Stimulated activated CD8-positive, alpha-beta memory T cell treated with anti-CD3 and anti-CD28 coated beads, Interleukin-15, amount 100 ng/mL, for 24 hours (primary cell): ENCODE measurements at places on chromosomes 13 and 19.

DNA sequence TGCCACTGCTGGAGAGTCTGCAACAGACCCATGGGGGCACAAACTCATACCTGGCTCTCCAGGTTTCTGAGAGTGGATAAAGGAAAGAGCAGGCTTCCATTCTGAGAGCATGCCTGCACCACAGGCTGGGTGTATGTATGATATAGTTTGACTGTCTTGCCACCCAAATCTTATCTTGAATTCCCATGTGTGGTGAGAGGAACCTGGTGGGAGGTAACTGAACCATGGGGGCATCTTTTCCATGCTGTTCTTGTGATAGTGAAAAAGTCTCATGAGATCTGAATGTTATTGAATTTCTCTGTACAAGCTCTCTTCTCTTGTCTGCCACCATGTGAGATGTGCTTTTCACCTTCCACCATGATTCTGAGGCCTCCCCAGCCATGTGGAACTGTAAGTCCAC is 50.2 kb downstream of the ERICH6B start:
- DNase-seq, result no peak

GRCh38 chr19:1718420-1719291 is 34.6 kb upstream of the ONECUT3 start:
- DNase-seq, result no peak

GRCh38 chr19:56079609-56080008 is 41.5 kb downstream of the ZNF787 start:
- DNase-seq, result no peak

DNA sequence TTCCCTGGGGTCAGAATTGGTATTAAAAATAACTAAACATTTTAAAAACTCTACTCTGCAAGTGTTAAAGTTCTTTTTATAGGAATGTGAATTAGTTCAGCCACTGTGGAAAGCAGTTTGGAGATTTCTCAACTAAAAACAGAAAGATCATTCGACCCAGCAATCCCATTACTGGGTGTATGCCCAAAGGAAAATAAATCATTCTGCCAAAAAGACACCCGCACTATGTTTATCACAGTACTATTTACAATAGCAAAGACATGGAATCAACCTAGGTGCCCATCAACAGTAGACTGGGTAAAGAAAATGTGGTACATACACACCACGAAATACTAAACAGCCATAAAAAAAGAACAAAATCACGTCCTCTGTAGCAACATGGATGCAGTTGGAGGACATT is 657 bp upstream of the THSD1 start:
- no peak for DNase-seq

DNA sequence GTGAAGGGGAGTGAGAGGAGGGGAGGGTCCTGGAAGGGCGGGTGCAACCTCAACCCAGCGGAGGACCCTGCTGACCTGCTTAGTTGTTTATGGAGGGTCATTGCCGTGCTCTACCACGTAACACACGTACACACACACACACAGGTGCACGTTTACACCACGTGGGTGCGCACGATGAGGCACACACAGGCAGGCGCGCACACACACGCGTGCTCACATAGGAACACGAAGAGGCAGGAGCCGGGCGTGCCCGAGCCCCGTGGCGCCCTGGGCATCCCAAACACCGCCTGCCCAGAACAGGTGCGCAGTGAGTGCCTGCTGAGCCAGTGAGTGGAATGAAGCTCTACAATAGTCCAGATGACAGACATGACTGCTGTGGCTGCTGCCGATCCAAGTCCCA is 11.2 kb upstream of the MADCAM1 start:
- DNase-seq, result no peak

DNA sequence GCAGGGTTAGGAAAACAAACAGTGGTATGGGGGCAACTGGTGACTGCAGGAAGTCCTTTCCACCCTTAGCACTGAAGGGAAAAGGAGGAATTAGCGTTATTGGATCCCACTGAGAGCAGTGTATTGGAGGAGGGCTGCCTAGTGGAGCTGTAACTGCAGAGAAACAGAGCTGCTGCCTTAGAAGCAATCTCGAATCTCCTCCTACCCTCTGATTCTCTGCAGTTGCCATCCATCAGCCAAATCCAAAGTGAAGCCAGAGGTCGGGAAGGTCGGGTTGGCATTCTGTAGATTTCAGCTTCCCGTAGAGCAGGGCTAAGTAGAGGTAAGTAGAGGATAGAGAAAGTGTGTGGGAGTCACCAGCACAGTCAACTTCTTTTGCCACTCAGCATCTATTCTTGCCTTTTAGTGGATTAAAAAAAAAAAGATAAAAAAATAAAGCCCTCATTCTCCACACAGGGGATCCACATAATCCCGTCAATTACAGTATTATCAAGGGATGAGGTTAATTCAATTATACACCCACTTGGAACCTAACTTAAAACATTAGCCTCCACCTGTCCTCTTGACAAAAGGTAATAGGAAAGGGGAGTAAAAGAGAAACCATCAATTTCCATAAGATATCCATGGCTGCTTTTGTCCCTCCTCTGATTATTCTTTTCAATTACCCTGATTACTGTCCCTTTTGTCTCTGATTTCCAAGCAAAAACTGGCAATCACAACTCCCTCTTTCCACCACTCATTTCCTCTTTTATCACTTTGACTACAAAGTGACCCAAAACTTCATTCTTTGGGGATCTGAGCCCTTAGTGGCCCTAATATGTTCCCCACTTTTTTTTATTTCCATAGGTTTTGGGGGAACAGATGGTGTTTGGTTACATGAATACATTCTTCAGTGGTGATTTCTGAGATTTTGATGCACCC is 234.7 kb downstream of the RBM26 start:
- no peak for DNase-seq

DNA sequence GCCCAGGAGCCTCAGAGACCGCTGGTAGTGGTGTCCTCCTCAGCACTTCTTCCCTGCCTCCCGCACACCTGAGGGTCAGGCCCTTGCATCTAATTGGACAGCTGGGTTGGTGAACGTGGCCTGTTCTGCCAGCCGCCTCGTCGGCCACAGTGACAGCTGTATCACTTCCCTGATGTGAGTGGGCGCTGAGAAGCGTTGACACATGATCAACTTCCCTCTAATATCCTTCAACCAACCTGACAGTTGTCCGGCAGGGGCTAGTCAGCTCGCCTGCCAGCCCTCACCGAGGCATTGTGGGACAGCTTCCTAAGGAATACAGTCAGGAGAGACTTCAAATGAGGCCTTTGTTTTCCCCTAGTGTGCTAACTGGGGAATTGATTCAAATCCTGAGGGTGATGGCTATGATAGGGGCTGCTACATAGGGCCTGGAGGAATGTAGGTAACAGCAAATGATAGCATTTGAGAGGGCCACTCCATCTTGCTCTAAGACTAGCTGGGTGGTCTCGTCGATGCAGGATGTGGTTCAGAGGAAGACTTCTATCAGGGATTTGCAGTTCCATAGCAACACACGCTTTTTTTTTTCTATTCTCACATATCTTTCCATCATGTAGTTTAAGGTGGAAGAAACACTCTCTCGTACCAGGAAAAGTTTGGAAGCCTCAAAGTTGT is 230.8 kb downstream of the TSHZ3 start:
- DNase-seq, result no peak

DNA sequence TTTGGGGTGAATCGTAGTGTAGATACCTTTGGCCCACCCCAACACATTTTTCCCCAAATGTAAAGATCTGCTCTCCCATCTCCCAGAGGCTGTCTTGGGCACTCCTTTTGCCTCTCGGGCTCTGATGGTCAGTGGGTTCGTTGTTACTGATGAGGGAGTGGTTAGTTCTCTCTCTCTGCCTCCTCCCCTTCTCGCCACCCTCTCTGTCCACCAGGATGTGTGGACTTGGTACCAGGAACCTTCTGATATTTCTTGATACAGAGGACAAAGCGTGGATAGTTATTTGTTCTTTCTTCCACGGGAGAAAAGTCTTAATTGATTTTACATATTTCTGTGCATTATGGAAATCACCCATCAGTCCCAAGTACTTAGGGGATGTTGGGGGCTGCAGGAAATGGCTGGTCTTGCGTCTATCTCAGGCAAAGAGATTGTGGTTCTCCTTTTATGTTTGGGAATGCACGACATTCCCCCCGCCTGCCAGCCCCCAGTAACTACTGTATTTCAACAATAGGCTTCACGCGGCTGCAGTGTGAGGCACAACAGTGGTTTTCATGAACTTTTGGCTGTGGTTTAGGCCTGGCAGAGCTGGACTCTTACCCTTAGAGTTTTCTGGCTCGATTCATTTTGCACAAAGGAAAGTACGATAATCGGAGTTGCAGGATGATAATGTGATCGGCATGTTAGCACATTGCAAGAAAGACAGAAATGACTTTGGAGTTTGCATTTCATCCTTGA is 79.0 kb upstream of the ZNF536 start:
- no peak for DNase-seq
